ENCODE measurements at places on chromosomes 6 and 20. TPM values are rescaled to one million over a fixed set of nuclear protein-coding genes. Genes with fewer than 3 reads are reported as not detected.

Gene CNBD2
- total RNA-seq, result 2.7 TPM

Gene SNRNP48
- 9.6 TPM for total RNA-seq

DNA sequence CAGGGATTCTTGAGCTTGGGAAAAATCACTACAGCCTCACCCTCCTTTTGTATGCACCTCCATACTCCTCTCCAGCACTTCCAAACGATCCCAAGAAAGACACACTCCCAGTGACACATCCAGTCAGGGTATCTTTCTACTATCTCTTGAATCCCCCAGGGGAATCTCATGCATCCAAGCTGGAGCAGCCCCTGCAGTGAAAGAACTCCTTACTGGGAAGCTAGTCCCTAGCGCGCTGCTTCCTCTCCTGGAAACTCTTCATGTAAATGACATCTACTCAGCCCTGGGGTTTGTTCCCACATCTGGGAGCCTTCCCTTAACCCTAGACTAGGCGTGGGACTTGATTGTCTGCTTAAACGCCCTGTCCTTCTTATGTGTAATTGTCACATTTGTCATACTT is 329.1 kb upstream of the QKI start:
- DNase-seq, result no peak

Gene KHDC1L
- not detected for total RNA-seq

- DNase-seq, result no peak
Measured at GRCh38 chr20:13008761-13009681, at the start of gene SPTLC3. Gene SPTLC3 (plus strand): TSS chr20:13008972. CDS start chr20:13009268, 296 bp downstream.

GRCh38 chr6:37285861-37286311 is 27.9 kb upstream of the TMEM217 start:
- no peak for DNase-seq

DNA sequence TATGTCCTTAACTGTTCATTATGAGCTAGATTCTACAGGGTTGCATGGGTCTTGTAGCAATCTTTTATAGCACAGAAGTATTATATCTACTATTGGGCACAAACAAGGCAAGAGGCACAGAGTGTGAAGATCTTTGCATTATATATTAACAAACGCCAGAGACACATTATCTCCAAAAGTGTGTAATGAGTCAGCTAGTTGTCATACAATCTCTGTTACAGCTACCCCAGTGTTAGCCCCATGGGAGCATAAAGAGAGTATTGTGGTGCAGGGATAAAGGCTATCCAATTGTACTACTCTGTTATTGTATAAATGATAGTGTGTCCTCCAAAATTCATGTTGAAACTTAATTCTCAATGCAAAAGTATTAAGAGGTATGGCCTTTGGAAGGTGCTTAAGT is 148.4 kb upstream of the RIMS1 start:
- no peak for DNase-seq

GRCh38 chr20:16708602-16709001 is 21.2 kb upstream of the SNRPB2 start:
- DNase-seq, result no peak

DNA sequence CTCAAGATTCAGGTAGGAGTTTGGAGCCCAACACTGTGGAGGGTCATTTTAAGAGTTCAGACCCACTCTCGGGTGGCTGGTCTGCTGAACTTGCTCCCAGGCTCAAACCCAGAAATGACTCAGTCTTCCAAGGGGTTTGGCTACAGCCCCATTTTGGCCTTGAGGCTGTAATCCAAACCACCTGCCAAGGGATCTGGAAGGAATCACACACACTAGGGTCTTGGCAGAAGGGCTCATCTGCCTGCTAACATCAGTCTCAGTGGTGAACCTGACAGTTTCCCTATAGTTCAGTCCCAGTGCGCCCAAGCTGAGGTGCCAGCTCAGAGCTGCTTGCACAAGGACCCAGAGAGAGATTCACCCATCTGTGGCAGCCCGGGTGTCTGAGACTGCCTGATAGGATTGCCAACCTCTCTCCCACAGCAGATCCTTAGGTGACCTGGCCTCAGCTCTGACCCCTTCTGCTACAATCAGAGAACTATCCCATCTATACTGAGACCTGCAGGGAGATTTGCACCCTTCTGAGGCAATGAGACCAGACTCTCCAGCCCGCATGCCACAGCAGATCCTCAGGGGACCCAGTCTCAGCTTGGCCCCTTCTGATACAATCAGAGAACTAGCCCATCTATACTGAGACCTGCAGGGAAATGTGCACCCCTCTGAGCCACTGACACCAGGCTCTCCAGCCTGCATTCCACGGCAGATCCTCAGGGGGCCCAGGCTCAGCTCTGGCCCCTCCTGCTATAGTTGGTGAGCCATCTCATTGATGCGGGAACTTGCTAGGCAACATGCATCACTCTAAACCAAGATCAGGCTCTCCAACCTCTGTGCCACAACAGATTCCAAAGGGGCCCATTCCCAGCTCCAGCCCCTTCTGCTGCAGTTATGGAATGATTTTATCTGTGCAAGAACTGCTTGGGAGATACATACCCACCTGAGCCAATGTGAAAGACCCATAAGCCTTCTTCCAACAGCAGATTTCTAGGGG is 48.2 kb downstream of the THBS2 start:
- DNase-seq, result no peak

DNA sequence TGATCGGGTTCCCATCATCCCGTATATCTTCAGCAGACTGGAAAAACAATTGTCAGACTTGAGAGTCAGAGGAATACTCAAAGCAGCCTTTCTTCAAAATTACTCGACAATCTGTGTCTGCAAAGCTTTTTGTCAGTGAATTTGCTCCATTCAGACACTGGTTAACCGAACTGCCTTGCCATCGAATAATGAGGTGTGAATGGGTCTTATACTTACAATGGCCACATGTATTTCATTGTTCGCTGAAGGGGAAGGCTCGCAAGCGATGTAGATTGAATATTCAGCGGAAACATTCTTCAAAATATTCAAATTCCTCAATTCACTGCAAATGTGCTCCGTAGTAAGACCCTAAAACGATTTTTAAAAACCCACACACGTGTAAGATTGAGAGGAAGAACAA is 32.9 kb downstream of the JAG1 start:
- DNase-seq, result no peak

Gene MPC1
- total RNA-seq, result 44.0 TPM

DNA sequence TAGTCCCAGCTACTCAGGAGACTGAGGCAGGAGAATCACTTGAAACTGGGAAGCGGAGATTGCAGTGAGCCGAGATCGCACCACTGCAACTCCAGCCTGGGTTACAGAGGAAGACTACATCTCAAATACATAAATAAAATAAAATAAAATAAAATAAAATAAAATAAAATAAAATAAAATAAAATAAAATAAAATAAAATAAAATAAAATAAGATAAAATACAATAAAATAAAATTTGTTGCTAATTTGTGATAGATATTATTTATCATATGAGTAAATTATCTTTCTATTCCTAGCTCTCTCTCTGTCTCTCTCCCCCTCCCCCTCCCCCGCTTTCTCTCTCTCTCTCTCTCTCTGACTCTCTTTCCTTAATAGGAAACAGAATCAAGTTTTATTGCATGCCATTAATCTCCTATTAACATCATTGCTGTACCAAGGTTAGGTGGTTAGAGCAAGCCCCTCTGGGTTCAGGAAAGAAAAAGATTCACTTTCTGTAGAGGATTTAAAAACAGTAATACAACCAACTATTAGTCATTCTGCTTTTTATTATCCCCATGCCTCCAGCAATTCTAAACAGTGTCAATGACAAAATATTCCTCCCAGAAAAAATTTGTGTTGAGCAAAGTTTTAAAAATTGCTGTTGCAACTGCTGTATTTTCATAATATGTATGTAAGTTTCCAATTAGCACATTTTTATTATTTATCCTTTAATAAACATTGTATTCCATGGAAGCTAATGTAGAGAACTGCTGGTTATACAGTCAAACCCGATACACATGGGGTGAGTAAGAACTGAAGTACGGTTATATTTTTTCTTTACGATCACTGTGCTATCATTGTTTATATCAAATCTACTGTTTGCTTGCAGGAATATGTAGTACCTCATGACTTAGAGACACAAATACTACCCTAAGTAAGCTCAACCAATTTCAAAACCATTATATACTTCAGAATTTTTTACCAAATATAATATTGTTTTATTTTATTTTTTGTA is 22.1 kb downstream of the BMP5 start:
- no peak for DNase-seq

Gene LY86
- 4.9 TPM for total RNA-seq

DNA sequence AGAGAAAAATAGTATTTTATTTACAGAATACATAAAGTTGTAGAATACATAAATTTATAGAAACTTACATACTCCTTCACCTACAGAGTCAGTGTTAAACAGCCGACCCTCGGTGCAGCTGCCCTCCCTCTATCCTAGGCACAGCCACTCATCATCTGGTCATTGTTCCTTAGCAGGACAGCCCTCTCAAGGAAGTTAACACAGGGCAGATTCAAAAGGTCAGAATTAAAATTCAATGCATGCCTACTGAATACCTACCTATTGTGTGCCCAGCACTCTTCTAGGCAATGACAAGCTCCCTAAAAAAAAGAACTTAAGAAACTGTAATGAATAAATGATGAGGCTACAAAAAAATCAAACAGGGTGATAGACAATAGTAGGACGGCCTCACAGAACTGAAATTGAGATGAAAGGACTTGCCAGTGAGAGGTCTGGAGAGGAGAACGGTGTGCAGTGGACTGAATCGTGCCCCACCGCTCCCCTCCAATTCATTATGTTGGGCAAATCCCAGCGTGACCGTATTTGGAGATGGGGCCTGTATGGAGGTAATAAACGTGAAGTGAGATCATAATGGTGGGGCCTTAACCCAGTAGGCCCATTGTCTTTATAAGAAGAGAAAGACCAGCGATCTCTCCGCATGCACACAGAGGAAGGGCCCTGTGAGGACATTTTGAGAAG is 326.0 kb downstream of the PACRG start:
- no peak for DNase-seq

Gene DNAH8
- total RNA-seq, result not detected

- no peak for DNase-seq
Measured at GRCh38 chr6:6712449-6713403, 124.2 kb downstream of the LY86 start.

Gene MARCKS
- 46.4 TPM for total RNA-seq

DNA sequence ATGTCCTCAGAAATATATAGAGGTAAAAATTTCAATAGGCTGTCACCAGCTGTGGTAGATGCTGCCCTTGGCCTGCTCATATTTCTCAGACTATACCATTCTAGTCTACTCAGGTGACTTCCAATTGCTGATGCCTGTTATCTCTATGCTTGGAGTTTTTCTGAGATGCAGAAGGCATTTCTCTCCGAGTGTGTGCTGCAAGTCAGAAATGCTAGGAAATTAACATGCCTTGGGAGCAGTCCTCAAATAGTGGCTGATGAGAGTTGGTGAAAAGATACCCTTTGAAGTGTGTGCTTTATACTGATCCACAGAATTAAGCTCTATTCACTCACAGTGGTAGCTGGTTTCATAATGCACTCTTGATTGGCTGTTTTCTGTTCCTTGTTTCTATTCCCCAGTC is 43.2 kb upstream of the PKIB start:
- no peak for DNase-seq

Gene ABCF1
- 29.5 TPM for total RNA-seq

Gene SGK2
- total RNA-seq, result 5.4 TPM

- no peak for DNase-seq
Measured at GRCh38 chr6:152879681-152880080, 103.2 kb downstream of the FBXO5 start.

Gene PACRG
- total RNA-seq, result not detected

Gene OR2B2
- not detected for total RNA-seq

DNA sequence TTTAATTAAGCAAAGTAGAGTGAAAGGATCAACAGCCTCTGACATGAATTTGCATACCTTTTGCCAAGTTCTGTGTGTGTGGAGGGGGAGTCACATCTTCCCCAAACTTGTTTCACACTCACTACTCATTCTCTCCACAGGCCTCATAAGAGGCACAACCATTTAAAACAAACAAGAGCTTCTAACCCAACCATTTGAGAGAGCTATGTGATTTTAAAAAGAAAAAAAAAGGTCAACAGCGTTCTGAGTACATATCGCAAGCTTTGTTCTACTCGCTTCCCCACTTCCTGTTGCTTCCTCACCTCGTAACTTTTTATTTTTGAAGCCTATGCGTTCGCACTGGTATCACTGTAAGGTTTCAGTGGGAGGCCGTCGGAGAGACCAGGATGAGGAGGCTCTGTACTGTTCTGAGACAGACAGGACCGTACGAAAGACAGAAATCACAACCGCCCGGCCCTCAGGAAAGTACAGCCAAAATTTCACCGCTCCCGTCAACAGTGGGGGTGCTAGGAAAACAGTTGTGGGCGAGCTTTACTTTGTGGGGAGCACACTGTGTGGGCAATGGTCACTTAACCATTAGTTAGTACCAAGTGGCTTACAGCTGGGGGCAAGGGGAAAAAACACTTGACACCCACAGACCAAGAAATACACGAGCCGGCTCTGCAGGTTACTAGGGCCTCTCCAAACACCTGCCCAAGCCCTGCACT is 61.3 kb downstream of the TRERF1 start:
- no peak for DNase-seq

DNA sequence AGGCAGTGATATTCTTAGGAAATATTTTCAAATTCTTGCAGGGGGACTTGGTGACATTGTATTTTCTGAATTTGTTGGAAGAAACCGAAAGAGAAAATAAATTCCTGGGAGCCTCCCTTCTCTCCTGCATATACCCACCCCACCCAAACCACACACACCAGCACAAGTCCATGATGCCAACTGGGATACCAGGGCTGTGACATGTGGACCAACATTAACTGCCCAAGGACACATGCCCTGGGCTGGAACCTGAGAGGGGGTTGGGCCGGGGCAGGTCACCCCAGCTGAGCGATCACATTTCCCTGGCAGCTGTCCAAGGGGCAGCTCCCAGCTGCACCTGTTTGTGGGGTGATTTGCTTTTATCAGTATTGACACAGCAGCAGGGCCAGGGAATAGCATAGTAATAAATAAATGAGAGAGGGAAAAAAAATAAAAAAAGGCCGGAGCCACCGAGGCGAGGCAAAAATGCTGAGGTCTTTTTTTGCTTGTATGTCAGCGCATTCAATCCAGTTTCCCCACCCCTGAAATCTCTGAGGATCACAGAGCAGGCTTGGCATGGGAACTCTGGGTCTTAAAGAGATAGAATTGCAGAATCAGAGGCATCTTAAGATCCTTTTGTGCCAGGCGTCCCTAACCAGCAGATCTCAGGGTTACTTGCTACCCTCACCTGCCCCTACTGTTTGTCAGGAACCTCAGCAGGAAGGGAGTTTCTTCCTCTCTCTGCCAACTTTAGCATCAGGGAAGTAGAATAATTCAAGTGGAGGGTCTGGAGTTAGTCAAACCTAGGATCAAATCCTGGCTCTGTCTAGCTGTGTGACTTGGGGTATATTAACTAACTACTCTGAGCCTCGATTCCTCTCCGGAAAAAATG is 66.5 kb upstream of the PIM1 start:
- no peak for DNase-seq

GRCh38 chr6:109008537-109009235 is 86.0 kb downstream of the SESN1 start:
- DNase-seq, result peak; percentile 88
